ENCODE measurements at places on chromosomes 4 and X.

GRCh38 chr4:180418819-180419531 lies 1824.2 kb upstream of the TENM3 start:
- DNase-seq: no peak

- no peak for DNase-seq
Measured at GRCh38 chr4:592825-593520, 16.9 kb upstream of the TMEM271 start.

DNA sequence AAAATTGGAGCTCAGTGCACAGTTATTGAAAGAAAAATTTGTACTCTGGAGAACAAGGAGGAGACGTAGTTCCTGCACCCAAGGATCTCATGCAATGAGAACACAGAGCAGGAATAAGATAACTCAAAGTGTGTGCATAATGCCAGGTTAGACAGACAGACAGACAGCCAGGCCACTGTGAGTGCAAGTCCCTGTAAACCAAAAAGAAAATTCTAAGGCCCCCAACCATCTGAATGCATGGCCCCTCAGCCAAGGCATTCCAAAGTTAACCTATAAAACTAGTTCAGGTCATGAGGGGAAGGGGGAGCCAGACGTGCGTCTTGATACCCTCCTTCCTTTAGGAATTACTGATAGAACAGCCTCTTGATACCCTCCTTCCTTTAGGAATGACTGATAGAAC lies 94.5 kb upstream of the ENPP6 start:
- DNase-seq: no peak

DNA sequence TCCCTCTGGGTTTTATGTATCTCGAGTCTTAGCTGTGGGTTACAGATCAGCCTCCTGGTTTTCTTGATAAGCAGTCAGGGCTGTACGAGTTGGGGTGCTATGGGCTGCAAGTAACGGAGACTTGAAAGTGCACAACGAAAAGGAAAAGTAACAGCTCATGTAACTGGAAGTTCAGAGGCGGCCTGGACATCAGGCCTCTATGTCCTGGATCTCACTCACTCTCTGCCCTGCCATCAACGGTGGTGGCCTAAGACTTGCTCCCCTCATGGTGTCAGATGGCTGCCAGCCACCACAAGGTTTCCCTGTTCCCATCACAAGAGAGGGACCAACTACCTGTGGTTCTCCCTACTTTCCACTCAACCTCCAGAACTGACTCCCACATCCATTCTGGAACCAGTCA lies 4.8 kb downstream of the PPP2R2C start:
- DNase-seq: no peak

DNA sequence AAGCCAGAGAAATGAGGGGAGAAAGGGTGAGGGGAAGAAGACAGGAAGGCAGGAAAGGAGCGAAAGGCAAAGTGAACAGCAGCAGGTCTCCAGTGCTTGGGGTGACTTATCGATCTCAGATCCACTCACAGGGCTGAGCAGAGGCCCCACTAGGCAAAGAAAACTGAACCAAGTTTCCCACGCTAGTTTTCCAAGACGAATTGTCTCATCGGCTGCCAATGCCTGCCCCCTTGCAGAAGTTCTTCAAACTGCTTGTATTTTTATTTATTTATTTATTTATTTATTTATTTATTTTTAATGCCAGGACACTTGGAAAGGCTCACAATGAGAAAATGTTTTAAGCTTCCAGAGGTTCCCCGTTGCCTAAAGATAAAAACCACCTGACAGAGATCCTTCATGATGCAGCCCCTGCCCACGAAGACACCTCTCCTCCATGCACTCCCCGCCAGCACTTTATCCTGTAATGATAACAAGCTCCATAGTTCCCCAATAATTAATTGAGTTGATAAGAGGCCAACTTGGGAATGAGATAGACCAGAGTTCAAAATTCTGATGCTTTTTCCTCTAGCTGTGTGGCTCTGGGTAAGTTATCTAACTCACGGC lies 43.2 kb downstream of the QDPR start:
- peak; percentile 9 for DNase-seq

- no peak for DNase-seq
Measured at GRCh38 chrX:13268874-13269273, 51.0 kb downstream of the ATXN3L start.

GRCh38 chr4:136319789-136320464 lies 1212.4 kb downstream of the PCDH18 start:
- DNase-seq: no peak

DNA sequence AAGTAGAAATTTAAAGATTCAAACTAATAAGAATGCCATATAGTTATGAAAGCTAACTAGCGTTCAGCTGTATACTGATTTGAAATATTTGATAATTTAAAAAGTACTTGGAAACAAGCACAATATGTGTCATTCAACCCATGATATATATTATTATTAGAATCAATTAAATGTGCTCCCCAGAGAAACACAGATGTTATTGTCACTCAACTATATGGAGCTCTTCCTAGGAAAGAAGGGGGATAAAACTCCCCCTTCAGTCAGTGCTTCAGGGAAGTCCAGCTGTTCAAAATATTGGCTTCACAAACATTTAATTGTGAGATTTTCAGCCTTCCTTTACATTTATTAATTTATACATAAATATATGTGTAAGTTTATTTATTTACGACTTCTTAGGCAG lies 135.9 kb downstream of the SLC4A4 start:
- DNase-seq: no peak

- peak; percentile 40 for DNase-seq
Measured at GRCh38 chr4:165203541-165204461, 3.6 kb upstream of the KLHL2 start.

DNA sequence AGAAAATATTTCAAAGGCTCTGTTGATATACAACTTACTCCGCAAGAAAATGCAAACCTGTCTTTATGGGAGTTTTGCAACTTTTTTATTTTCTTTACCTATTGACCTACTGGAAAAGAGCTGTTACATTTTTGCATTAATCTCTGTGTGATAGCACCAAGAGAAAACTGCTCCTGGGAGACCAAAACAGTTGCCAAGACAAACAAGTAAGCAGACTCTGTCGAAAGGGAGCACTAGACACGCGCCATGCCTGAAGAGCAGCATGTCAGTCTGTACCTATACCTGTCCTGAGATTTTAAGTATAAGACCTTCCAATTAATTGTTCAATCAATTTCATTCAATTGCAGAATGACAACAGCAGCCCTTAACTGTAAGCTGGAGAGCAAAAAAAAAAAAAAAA lies 56.0 kb upstream of the TECRL start:
- DNase-seq: no peak

- no peak for DNase-seq
Measured at GRCh38 chr4:187235456-187236170, 512.0 kb upstream of the FAT1 start.

DNA sequence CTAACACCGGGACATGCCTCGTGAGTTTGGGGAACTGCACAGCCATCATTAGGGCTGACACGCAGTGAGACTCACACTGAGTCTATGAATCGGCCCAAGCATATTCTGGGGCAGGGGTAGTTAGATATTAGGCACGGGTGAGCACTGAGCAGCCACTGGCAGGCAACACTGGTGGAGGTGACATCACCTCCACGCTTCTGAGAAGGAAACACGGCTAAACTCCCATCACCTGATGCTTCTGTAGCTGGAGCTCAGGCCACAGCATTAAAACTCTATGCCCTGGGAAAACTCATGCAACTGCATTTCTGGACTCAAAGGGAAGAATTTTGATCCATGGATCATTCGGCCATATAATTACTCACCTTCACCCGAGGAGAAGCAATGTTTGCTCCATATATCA lies 100.8 kb upstream of the OTUD4 start:
- DNase-seq: no peak

Measured in suppressor macrophage treated with lipopolysaccharide for 4 hours (primary cell).